ENCODE measurements at places on chromosomes 2 and 18.

DNA sequence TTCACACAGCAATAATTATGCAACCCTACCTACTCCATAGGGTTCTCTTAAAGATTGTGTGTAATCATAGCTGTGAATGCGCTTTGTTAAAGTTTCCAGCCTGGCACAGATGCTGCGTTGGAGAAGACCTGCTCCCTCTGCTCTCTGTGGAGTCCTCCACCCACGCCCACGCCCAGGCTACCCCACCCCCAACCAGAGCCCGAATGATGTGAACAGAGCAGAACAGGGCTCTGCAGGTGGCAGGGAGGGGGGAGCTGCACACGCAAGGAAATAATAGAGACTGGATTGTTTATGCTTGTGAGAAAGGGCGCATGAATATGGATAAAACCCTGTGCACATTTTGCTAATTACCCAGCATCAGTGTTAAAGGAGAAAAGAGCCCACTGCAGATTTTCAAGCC, 447.5 kb downstream of the BCL11A start:
- no peak for DNase-seq

DNA sequence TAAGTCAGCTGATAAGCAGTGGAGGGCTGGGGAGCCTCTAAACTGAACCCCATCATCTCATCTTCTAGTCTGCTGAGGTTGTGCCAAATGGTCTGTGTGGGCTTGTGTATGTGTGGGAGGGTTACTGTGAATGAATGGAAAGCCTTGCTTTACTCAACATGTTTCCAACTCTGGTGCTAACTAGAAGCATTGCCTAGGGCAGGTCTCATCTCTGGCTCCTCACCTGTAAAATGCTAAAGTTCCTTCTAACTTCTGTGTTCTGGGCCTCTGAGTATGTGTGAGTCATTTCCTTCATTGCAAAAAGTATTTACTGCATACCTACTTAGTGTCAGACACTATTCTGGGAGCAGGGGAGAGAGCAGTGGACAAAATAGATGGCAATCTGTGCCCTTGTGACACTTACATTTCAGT, 1.3 kb downstream of the LIPG start:
- no peak for DNase-seq

GRCh38 chr2:43267381-43267780, 41.0 kb upstream of the ZFP36L2 start:
- DNase-seq: no peak

- DNase-seq: no peak
Measured at GRCh38 chr2:7430421-7430868, 513.2 kb downstream of the RNF144A start.

GRCh38 chr18:45284174-45284573, 331.1 kb upstream of the SLC14A2 start:
- no peak for DNase-seq

DNA sequence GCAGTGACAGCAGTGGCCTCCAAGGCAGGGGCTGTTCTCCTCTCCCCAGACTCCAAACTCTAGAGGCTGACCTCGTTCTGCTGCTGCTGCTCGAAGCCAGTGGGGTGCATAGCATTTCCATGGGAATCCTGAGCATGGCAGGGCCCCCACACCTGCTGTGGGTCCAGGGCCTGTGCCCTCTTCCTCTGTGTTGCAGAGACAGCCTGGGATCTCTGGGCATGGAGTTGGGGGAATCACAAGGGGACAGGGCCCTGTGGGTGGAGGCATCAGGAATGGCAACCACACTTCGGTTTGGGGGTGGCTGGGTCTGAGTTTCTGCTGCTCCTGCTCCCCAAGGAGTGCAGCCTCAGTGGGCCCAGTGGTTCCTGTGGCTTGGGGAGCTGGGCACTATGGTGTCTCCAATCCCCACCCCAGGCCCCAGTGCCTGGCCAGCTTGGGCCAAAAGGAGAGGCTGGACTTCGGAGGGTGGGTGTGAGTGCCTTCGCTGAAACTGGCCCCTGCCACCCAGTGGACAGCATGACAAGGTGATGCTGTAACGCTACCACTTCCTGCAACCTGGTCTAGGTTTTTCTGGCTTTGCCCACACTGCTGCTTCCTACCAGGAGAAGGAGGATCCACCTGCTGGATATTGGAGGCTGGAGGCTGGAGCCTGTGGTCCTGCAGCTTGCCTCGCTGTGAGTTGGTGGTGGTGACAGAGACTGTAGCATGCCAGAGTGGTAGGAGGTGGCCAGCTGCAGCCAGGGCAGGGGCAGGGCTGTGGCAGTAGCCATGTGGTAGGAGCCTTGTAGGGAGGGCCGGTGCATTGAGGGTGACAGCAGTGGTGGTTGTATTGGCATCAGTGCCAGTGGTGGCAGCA, 56.6 kb downstream of the SOWAHC start:
- DNase-seq: no peak

GRCh38 chr2:231270221-231271114, 72.0 kb downstream of the ARMC9 start:
- DNase-seq: no peak

GRCh38 chr18:75036917-75037688, 171.8 kb downstream of the PTGR3 start:
- DNase-seq: no peak

DNA sequence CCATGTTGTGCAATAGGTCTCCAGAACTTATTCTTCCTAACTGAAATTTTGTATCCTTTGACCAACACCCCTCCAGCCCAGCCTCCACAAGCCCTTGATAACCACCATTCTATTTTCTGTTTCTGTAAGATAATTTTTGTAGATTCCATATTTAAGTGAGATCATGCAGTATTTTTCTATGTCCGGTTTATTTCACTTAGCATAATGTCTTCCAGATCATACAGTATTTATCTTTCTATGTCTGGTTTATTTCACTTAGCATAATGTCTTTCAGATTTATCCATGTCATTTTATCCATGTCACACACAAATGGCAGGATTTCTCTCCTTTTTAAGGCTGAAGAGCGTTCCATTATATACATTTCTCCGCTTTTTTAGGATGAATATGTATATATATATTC, 24.4 kb upstream of the ONECUT2 start:
- no peak for DNase-seq

- DNase-seq: no peak
Measured at GRCh38 chr2:75100011-75100800, 99.1 kb downstream of the TACR1 start.

DNA sequence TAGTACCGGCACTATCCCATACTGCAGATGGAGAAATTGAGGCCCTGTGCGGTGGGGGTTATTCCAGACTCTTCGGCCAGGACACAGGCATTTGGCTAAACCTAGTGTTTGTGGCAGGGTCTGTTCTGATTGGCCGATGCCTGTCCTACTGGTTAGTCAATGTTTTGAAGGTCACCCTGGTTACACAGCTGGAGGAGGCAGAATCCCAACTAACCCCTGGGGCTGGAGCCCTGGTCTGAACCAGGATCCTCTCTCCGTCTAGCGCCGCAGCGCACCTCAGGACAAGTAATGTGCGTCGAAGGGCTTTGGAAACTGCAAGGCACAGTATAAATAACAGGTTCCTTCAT, 19.4 kb downstream of the TEX44 start:
- no peak for DNase-seq

DNA sequence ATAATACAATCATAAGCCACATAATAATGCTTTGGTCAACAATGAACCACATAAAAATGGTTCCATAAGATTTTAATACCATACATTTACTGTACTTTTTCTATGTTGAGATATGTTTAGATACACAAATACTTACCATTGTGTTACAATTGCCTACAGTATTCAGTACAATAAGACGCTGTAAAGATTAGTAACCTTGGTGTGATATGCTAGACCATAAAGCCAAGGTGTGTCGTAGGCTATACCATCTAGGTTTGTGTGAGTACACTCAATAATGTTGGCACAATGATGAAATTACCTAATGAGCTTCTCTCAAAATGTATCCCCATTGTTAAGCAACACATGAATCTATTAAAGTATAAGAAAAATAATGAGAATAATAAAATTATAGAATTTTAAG, 662.3 kb downstream of the SATB2 start:
- DNase-seq: no peak

DNA sequence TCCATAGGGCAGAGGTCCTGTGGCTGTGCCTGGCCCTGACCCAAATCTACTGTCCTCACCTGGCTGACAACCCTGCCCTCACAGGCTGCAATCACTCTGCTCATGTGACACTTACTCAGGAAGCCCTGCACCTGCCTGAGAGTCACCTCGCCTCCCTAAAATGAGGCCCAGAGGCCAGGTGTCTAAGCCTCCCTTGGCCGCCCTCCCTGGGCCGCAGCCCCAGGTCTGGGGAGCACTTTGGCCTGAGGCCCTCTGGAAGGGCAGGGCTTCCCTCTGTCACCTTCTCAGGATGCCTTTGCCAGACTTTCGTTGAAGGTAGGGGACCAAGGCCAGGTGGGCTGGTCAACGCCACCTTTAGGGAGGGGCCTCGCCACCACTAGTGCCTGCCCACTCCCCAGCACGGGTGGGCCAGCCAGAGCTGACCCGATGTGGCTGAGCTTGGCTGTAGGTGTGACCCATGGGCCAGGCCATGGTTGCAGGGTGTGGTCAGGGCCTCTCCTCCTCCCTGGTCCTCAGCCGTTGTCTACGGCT, 6.1 kb upstream of the GPC1 start:
- DNase-seq: no peak

GRCh38 chr2:159064446-159065301, 96.2 kb downstream of the TANC1 start:
- no peak for DNase-seq

GRCh38 chr18:27707201-27707600, 469.7 kb downstream of the CDH2 start:
- no peak for DNase-seq

- no peak for DNase-seq
Measured at GRCh38 chr2:196747400-196747799, 52.1 kb downstream of the GTF3C3 start.

DNA sequence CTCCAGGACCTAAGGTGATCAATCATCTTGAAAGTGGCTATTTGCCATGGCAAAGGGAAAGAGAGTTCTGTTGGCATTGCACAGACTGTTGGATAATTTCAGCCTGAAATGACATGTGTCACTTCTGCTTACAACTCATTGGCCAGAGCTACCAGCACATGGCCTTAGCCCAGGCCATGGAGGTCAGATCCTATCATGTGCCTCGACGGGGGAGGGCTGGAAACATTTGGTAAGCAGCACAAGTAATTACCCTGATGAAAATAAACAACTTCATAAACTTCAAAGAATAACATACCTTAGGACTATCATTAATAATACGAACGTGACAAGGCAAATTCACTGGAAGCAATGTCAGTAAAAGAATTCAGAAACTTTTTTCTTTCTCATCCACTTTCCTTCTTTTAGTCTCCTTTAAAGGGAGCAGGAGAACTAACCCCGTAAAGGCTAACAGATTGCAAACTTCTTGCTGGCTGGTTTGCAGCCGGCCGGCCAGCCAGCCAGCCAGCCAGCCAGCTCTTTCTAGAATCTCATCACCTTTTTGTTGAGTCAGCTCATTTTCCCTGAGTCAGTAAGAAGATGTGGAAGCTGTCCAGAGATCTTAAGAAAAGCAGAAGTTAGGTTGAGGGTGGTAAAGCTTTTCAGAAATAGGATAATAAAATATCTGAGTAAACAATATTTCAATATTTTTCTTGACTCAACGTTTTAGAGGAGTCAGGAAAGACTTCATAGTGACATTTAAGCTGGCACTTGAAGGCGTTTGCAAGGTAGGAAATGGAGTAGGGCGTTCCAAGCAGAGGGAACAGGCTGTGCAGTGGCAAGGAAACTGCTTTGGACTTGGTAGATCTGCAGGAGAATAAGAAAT, 31.9 kb downstream of the CNRIP1 start:
- no peak for DNase-seq

- DNase-seq: no peak
Measured at GRCh38 chr18:65522907-65523306, 227.9 kb upstream of the CDH7 start.

GRCh38 chr2:205849136-205849535, 166.8 kb downstream of the NRP2 start:
- no peak for DNase-seq

GRCh38 chr2:127570282-127571250, 35.1 kb downstream of the MYO7B start:
- DNase-seq: no peak

- DNase-seq: no peak
Measured at GRCh38 chr2:40474306-40474705, 22.4 kb upstream of the SLC8A1 start.

GRCh38 chr2:35298493-35298892, 1057.1 kb upstream of the CRIM1 start:
- DNase-seq: no peak

DNA sequence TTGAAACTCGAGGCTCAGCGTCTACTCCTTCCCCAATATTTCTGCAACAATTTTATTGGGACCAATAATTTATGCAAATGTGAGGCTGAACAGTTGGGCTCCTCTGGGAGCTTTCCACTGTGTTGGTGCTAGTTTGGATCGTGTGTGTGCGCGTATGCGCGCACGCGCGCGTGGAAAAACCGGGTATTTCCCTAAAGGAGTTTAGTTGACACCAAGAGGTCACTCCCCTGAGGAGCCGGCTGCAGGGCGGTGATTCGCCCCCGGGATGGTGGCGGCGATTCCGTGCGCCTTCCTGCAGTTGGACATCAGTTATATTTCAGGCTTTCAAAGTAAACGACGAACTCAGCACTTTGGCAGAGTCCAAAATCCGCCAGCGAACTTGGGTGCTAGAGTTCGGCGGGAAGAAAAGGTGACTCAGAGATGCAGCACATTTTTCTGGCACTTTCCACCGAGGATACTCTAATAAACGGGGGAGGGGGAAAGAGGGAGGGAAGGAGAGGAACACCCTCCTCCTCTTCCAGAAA, 186.5 kb upstream of the FANCL start:
- DNase-seq: no peak

- DNase-seq: no peak
Measured at GRCh38 chr2:174977364-174977763, 27.8 kb downstream of the CHN1 start.

DNA sequence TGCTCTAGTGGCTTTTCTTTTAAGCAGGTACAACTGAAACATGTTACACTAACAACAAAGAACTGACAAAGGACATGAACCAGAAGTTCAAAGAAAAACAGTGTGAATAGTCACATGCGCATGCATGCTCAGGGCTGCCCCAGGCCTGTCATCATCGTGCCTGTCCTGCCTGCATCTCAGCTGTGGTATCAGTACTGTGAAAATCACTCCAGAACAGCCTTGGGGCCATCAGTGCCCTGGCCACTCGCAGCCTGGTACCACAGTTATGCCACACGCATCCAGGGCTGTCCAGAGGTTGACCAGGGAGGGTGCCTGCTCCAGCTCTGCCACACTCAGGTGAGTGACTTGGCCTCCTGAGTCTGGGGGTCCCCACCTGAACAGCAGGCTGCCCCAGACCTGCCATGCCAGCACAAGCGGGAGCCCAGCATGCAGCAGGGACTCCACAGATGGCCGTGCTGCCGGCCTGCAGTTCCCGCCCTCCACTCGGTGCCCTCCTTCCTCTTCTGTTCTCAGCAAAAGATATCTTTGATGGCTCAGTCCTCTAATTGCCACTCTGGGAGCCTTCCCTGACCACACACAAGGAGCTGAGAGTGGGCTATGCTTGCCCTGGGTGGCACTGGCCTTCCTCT, 12.3 kb downstream of the LIMS2 start:
- DNase-seq: no peak

Measured in NCI-H2081 treated with DMSO at 0.1 percent for 48 hours (cell line).